A549 (cell line): ENCODE measurements at places on chromosomes 16 and 17.

GRCh38 chr16:85733155-85733838 is 17.6 kb downstream of the C16orf74 start:
- peak; percentile 19 for DNase-seq

DNA sequence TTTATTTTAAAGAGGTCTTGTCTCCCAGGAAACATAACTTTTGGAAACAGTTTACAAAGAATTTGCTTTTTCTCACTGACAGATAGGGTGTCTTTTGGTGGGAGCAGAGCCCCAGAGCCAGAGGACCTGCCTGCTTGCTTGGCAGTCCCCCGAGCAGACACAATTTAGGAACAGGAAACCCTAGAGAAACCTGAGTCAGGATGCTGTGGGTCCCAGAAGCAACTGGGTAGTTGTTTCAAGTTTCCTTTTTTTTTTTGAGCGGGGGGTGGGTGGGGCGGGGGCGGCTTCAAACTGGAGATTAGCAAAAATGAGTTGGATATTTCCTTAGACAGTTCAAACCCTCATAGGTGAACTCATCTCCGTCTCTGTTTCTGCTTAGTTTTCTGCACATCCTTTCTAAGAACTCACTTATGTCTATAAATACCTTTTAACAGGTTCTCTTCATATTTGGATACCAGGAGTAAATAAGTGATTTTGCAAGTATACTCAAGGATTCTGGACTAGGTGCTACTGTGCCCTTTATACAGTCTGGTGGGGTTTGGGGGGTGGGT is 135.1 kb downstream of the PRKCA start:
- no peak for DNase-seq

- no peak for DNase-seq
Measured at GRCh38 chr16:87210894-87211293, 106.3 kb downstream of the C16orf95 start.

GRCh38 chr17:46811978-46812583 is 6.4 kb downstream of the WNT3 start:
- no peak for DNase-seq

DNA sequence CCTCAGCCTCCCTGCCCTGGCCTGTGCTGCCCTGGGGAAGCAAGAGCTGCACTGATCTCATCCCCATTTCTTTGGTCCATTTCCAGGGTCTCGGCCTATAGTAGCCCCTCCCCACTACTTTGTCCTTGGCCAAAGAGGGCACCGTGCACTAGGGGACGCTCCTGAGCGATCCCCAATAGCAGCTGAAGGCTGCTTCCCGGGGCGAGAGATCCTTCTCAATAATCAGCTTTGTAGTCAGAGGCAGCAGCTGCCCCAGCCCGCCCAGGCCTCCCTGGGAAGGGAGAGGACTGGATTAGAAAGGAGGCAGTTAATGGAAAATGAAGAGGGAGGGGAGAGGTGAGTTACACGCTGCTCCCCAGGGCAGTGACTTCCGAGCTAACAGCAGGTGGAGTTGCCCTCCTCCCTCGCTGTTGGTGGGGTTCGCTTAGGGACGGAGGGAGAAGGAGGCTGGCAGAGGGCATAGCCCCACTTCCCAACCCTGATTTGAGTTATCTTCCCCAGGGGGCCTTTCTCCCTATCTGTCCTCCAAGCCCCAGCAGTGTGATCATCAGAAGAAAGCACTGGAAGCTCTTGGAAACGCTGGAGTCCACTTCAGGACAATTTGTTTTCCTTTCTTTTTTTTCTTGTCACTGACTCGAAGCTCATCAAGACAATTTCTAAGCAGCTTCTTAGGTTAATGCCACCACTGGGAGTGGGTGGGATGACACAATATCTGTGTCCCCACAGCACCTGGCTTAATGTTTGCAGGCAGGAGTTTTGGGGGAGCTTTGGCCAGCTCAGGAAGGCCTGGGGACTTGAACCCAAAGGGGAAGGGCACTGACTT is 2.6 kb downstream of the MXRA7 start:
- no peak for DNase-seq

- DNase-seq, result no peak
Measured at GRCh38 chr16:58605562-58605961, 24.1 kb downstream of the CNOT1 start.

- no peak for DNase-seq
Measured at GRCh38 chr17:41516830-41517283, 1.8 kb downstream of the KRT15 start.

DNA sequence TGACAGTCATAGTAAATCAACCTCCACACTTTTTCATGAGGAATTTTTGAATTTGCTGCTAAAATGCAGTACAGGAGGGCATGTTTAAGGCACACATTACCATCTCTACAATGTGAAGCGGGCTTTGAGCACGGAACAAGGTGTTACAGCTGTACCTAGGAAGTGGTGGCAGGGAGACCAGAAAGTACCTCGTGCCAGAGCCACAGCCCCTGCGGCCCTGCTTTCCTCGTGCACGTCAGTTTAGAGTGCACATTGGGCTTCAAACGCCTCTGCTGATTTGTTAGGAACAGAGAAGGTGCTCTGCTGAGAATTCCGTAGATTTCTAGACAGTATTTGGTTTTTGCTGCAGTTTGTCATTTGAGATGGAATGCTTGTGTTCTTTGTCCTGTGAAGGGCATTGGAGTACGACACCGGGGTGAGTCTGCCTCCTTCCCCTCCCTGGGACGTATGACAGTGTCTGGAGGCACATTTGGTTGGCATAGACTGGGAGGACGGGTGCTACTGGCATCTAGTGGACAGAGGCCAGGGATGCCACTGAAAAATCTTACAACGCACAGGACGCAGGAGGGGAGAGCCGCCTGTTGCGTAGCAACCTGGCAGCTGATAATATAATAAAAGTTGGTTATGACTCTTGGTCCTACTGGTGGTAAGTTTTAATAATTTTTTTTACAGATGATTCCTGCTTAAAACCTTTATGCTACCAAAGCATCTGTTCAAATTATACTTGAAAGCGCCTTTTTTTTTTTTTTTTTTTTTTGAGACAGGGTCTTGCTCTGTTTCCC is 9.1 kb downstream of the FOXK2 start:
- peak; percentile 82 for DNase-seq

- DNase-seq, result no peak
Measured at GRCh38 chr17:28033972-28034714, 8.3 kb upstream of the NLK start.

- no peak for DNase-seq
Measured at GRCh38 chr16:87046235-87046634, 271.0 kb downstream of the C16orf95 start.

GRCh38 chr17:37607637-37608331 is 1.4 kb downstream of the SYNRG start:
- DNase-seq, result no peak

GRCh38 chr17:82317394-82318168 is at the start of gene CD7:
Gene CD7 (minus strand): TSS chr17:82317608. CDS start chr17:82317495, 113 bp downstream.
- no peak for DNase-seq

GRCh38 chr16:27851586-27851985 is 211.9 kb downstream of the GSG1L start:
- DNase-seq, result no peak

GRCh38 chr17:56913000-56913311 is 893 bp downstream of the TRIM25 start:
- no peak for DNase-seq

- peak; percentile 30 for DNase-seq
Measured at GRCh38 chr17:57021226-57021940, 43.5 kb downstream of the SCPEP1 start.

- DNase-seq, result no peak
Measured at GRCh38 chr16:48558371-48558841, 51.6 kb downstream of the N4BP1 start.

GRCh38 chr17:7834542-7834956 is 532 bp downstream of the KDM6B start:
- DNase-seq, result peak; percentile 50

DNA sequence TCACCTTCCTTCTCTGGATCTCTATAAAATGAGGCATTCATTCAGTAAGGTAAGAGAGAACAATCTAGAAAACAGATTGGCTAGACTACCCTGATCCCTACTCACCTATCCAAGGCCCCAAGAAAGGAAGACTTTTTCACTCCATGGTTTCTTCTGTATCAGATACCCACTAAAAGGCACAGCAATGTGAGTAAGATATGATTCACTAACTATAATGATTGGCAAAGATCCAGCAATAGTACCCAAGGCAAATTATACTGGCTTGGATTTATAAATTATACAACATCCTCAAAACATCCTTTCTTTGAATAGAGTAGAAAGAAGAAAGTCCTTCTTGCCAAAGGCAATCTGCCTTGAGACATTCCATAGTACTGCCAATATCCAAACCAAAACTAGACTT is 1432.0 kb upstream of the GOT2 start:
- DNase-seq, result no peak

DNA sequence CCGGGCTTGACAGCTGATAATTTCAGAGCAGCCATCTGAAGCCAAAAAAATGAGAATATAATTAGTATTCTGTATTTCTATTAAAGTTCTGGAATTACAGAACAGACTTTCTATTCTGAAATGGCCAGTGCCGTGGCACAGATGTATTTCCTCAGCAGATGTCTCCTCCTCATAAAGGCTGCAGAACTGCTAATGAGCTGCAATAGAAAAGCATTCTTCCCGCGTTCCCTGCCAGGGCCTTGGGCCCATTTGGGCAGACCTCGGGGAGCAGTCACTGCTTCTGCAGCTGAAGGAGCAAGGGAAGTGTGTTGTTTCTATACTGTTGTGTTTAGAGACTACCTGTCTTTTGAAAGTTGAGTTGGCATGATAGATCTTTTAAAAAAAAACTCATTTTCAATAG is 152.6 kb upstream of the CACNG5 start:
- DNase-seq, result no peak

- DNase-seq, result peak; percentile 59
Measured at GRCh38 chr16:77273-77806, 685 bp upstream of the MPG start.

GRCh38 chr16:86573646-86574508 is 4.5 kb upstream of the FOXL1 start:
- no peak for DNase-seq

DNA sequence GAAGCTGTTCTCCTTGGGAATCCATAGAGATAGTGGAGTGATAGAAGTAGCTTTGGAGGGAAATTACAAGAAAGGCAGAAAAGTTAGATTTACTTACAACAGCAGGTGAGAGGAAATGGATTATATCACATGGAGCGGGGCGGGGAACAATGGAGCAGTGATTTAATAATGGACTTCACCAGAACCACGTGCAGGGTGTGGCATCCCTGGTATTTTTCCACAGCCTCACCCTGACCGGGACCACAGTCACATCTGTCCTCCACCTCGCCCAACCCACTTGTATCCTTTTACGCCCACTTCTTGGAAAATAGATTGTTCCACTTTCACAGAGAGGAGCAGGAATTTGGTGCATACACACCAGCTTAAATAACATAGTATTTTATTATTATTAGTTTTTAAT is 15.9 kb upstream of the CYB5B start:
- peak; percentile 88 for DNase-seq

- no peak for DNase-seq
Measured at GRCh38 chr17:64240741-64241347, 22.2 kb downstream of the TEX2 start.

- no peak for DNase-seq
Measured at GRCh38 chr16:55189224-55189623, 134.8 kb upstream of the IRX6 start.

DNA sequence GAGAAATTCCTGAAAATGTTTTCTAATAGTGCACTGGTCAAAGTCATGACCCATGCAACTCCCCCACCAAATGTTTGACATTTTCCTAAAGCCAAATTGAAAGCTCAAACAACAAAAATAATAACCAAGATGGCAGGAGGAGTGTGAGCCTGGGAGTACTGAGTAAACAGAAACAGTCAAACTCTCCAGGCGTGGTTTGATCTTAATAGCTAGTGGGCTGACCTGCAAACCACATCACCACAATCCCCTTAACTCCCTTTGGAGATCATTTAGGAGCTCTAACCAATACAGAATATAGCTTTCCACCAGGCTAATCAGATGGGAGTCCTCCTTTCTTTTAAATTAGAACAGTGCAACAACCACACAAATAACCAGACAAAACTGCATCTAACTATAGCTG is 19.2 kb upstream of the MEIOC start:
- no peak for DNase-seq

DNA sequence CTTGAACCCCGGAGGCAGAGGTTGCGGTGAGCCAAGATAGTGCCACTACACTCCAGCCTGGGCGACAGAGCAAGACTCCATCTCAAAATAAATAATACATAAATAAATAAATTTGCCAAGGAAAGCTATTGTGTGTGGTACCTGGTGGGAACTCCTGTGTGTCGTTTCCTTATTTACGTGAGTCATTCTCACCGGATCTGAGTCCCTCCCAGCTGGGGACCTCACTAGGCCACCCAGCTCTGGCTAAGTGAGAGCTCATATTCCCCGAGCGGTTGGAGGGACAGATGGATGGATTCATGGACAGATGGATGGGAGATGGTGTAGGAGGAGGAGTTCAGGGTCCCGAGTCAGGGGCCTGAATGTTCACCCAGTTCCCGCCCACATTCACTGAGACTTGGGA is 22.9 kb upstream of the C1QL1 start:
- DNase-seq, result no peak

DNA sequence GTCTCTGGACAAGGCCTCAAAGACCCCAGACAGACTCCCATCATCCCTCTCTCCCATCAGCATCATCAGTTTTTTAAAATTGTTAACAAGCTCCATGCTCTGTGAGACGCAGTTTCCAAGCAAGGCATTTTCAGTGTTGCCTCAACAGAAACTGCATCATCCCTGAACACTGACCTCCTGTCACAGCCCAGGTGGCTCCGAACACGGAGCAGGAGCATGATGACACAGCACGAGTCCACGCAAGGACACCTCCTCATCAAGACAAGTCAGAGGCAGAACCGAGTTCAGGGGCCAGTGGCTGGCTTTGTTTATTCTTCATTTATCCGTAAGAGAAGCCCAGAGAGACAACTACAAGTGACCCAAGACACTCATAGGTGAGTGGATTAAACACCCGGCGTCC is 91.4 kb downstream of the ANKRD11 start:
- no peak for DNase-seq

GRCh38 chr16:56603589-56603988 is 4.8 kb upstream of the MT2A start:
- peak; percentile 78 for DNase-seq

GRCh38 chr17:73575470-73576221 is 68.6 kb downstream of the SDK2 start:
- no peak for DNase-seq

GRCh38 chr16:52068447-52069074 is 478.4 kb downstream of the TOX3 start:
- DNase-seq, result no peak

- DNase-seq, result no peak
Measured at GRCh38 chr17:75779987-75780889, 4.4 kb upstream of the UNK start.
